ENCODE measurements at places on chromosomes 3 and 15.

- DNase-seq = no peak
Observed at GRCh38 chr3:117922039-117922438, 1112.6 kb downstream of the IGSF11 start.

DNA sequence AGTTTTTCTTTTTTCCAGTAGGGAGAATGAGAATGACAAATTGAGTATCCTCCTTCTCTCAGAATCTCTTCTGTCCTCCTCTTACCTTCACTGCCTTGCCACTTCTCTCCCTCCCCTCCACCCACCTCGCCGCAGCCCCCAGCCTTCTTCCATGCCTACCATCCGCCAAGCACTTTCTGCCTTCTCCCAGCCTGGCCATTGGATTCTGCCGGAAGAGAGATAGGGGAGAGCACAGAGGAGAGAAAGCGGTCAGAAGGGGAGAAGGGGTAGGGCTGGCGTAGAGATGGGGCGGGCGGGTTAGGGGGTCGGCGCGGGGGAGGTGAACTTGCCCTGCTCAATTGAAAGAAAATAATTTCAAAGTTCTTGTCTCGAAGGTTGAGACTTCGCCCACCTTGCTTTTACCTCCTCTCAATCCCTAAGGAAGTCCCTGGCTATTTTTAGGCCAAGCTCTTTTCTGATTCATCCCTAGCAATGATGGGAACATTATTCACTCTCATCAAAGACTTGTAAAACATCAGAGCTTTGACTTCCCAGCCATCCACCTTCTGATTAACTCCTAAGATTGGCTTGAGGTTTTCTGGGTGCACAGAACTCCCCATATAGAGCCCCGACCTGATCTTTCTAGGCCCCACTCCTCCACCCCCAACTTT, 811 bp downstream of the C3orf52 start:
- no peak for DNase-seq

DNA sequence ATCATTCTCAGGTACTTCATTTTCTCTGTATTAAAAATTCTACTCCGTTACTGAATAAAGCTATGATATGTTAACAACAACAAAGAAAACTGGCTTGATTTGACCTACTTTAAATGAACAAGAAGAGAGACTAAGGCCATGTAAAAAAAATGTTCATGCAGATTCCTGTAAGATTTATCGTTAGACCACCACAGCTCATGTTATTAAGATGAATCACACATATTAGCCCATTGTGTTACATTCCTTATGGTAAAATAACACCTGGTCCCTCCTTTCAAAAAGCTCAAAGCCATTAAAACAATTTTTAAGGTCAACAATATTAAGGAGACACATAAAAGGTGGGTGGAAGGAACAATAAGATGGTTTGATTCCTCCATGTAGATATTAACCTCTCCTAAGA, 6.3 kb downstream of the THOC7 start:
- no peak for DNase-seq

- no peak for DNase-seq
Observed at GRCh38 chr15:85479071-85479647, 98.8 kb downstream of the AKAP13 start.

DNA sequence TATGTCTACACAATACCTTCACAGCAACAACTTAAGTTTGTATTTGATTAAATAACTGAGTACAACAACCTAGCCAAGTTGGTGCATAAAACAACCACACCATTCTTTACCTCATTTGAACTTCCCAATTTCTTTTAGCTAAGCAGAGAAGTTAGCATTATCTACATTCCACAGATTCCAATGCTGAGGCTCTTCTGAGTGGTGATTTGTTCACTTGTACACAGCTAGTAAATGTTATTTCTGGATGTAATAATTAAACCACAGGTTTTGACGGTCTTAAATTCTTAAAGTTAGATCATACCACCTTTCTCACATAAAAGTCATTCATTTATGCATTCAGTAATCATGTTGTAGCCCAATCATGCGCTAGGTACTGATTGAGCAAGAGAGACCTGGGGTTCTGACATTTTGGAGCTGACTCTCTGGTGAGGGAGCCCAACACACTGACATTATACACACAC, 102.5 kb downstream of the SST start:
- no peak for DNase-seq

- no peak for DNase-seq
Observed at GRCh38 chr3:39519103-39519502, 51.6 kb downstream of the MOBP start.

- no peak for DNase-seq
Observed at GRCh38 chr15:57481038-57481705, 104.9 kb downstream of the CGNL1 start.

DNA sequence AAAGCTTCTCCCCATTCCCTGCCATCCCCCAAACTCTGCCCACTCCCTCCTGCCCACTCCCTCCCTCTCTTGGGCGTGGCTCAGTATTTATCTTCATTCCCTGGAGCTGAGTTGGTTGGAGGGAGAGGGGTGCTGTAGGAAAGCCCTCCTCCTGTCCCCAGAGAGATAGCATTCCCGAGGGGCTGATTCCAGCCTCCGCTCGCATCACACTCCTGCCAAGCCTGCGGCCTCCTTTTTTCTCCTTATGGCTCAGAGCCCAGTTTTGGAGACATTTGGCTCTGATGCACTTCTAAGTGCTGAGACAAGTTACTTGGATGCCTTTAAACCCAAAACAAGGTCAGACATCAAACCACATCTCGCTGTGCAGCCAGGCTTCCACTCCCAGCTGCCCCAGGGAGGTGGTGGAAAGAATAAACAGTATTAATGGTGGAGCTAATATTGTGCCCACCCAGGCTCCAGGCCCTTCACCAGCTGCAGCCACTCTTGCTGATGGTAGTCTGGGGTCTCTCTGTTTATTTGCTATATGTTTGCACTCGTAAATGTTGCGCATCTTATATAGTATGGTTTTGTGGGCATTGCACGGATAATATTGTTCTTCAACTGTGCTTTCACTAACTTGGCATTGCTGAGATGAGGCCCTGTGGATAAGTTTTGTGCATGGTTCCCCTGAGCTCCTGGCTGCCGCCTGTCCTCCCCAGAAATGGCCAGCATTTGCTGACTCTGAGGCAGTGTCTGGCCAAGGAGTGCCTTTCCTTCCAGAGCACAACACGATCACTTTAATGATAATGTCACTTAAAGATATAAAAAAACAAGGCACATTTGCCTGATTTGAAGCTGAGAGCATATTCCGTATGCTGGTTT, 157.2 kb downstream of the LRRC28 start:
- no peak for DNase-seq

GRCh38 chr3:115423170-115423569, 200.1 kb upstream of the GAP43 start:
- DNase-seq = no peak

- no peak for DNase-seq
Observed at GRCh38 chr3:14152233-14152962, 26.0 kb downstream of the XPC start.

DNA sequence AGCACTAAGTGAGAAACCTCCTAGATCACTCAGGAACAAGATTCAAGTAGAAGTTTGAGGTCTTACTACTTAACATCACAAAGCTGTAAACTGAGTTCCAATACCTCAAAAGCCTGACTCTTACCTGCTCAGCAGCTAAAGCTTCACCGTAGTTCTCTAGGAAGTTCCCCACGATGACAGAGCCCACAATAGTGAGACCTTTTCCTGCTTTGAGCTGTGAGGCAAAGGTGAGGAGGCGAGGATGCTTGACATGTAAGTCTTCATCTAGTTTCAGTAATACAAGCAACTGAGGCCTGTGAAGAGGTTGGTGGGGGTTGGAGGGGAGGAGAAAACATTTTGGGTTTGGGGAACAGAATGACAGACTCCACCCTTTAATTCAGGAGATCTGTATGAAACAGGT, 15.7 kb downstream of the EMC4 start:
- DNase-seq = peak; percentile 22

GRCh38 chr15:31280046-31280830, 46.4 kb upstream of the KLF13 start:
- DNase-seq = no peak

GRCh38 chr3:155334914-155335723, 41.6 kb upstream of the STRIT1 start:
- no peak for DNase-seq

- peak; percentile 70 for DNase-seq
Observed at GRCh38 chr15:82849556-82850512, 40.4 kb downstream of the WHAMM start.

GRCh38 chr3:36493051-36493450, 112.7 kb downstream of the STAC start:
- DNase-seq = no peak

DNA sequence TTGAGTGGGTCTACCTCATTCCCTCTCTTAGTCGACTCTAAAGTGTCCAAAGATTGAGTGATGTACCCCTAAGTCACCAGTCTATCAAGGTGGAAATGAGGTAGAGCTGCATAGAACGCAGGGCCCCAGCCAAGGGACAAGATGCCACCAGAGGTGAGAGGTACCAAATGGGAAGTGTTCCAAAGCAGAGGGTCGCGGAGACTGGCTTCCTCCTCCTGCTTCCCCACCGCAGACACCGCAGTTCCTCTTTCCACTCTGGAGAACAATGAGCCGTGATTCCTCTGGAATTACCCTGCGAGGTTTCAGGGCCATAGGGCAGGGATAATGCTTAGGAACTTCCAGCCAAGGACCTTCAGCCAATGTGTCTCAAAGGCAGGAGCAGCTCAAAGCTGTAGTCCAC, 55.8 kb downstream of the DAPK2 start:
- DNase-seq = no peak

GRCh38 chr3:56782215-56782614, 19.5 kb downstream of the ARHGEF3 start:
- DNase-seq = no peak

GRCh38 chr3:156637480-156638022, 36.8 kb upstream of the TIPARP start:
- no peak for DNase-seq

- DNase-seq = peak; percentile 26
Observed at GRCh38 chr3:178084938-178085816, 451.1 kb upstream of the KCNMB2 start.

- peak; percentile 4 for DNase-seq
Observed at GRCh38 chr3:33218446-33219174, at the start of gene SUSD5. TSS of gene SUSD5 (minus strand) at chr3:33218810. CDS start at chr3:33218797, 13 bp downstream.

- DNase-seq = peak; percentile 65
Observed at GRCh38 chr3:129490273-129490675, 38.2 kb upstream of the RHO start.

All from activated CD4-positive, alpha-beta T cell treated with anti-CD3 and anti-CD28 coated beads for 48 hours (primary cell).